ENCODE measurements at places on chromosomes 11 and 22.

- DNase-seq = no peak
Measured at GRCh38 chr22:43777286-43777685, 34.8 kb downstream of the EFCAB6 start.

- DNase-seq = no peak
Measured at GRCh38 chr22:29048822-29049654, 12.6 kb downstream of the C22orf31 start.

DNA sequence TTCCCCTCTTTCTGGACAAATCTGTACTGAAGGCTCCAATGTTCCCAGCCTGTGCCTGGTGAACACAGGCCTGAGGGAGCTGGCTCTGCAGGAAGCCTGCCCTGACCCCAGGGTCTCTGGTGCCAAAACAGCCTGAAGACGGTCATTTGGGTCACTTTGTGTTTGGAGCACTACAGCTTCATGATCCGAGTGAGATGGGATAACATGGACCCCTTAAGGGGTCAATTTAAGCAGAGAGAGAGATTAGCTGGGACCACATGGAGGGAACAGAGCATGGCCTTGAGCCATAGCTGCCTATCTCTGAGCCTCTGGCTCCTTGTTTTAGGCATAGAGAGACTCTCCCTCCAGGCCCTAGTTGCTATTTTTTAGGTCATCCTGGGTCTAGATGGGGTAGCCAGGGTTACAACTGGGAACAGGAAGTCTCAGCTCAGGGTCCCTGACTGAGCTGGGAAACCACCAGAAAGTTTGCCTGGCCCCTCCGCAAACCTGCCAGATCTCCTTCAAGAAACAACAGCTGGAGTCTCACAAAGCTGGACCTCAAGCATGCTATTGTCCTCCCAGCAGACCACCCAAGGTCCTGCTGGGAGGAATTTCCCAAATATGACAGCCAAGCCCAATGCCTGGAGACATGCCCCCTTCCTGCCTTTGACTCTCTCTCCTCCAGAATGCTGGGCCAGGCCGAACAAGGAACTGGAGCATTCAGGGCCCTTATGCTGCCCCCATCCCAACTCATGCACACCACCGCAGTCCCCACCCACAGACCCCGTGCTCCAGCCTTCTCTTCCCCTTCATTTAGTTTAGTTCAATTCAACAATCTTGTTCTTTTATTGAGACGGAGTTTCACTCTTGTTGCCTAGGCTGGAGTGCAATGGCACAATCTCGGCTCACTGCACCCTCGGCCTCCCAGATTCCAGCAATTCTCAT, 4.0 kb downstream of the SLCO2B1 start:
- DNase-seq = no peak

DNA sequence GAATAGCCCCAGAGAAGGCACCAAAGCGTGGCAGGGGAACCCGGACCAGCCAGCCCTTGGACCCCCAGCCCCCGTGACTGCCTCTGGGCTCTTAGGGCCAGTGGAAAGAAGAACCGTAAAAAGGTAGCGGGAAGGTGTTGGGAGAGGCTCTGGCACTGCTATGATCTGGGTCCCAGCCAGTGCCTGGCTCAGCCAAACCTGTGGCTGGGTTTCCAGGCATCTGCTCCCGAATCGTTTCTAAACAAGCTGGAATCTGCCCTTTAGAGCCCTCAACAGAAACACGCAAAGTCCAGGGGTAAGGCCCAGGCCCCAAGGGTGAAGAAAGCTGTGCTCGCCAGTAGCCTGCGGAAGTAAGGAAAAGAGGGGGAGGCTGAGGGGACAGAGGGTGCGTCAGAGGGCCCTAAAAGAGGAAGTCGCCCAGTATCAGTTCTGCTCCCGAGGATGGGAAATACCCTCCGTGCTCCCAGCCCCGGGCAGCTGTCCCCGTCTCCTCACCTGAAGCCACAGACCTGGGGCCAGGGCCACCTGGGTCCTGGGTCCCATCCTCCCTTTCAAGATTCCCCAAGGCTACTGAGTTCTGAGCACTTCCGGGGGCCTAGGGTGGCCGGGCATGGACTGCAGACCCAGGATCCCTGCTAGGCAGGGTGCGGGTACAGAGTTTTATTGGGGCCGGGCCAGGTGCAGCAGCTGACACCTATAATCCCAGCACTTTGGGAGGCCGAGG, 24.7 kb downstream of the IL10RA start:
- DNase-seq = no peak

DNA sequence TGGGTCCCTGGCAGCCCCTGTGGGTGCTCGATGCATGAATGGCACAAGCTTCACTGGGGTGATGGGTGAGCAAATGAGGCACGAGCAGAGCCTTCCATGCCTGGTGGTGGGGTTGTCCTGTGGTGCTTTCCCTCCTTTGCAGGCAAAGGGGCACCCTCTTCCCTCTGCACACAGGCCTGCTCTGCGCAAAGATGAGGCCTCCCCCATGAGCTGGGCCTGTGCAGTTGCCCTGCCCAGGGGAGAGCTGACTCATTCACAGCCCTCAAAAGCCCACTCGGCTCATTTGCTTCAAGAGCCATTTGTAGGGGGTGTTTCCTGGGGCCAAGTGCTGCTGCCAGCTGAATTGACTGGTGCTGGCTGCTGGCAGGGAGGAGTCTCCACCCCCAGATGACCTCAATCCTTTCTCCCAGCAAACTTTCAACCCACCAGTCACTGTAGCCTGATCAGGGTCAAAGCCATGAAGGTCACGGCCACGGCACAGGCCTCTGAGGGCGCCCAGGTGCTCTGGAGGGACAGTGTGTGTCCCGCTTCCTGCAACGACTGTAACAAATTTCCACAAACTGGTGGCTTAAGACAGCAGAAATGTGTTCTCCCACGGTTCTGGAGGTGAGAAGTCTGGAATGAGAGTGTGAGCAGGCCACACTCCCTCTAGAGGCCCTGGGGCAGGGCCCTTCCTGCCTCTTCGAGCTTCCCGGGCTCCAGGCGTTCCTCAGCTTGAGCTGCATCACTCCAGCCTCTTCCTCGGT, 48.8 kb upstream of the ANO1 start:
- DNase-seq = no peak

- no peak for DNase-seq
Measured at GRCh38 chr11:37533087-37533486, 935.1 kb upstream of the RAG2 start.

DNA sequence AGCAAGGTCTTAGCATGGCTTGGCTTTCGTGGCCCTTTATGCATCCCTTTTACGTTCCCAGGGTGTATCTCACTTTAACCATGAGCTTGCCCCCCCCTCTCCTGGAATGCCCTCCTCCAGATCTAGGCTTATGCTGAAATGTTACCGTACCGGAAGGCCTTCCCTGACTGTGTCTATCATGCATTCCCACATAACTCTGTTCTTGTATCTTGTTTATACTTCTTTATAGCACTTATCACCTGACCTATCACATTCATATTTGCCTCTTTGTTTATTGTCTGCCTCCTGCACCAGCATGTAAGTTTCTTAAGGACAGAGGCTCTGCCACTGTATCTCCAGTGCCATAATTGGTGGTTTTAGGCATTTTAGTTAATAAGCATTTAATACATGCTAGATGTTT, 38.9 kb downstream of the PPFIBP2 start:
- no peak for DNase-seq

All from stimulated activated CD8-positive, alpha-beta memory T cell treated with anti-CD3 and anti-CD28 coated beads, Interleukin-15, amount 100 ng/mL, for 4 hours (primary cell).